ENCODE measurements at places on chromosomes 4 and X.

- no peak for DNase-seq
Observed at GRCh38 chr4:151967074-151967473, 206.3 kb upstream of the GATB start.

DNA sequence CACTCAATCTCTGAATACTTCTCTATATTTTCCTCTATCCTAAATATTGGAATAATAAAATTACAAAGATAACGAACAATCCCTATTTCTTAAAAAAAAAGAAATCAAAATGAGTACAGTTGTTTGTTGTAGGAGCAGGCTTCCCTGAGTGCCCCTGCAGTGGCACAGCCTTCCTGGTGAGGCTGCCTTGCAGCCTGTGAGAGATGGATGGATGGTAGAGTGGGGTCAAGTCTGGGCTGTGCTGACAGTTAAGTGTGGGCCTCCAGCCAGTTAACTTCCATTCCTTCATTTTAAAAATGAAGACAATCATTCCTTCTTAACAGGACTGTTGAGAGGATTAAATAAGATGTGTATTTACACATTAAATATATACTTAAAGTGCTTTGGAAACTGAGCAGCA is 136.9 kb downstream of the MGST2 start:
- DNase-seq: no peak

- no peak for DNase-seq
Observed at GRCh38 chrX:113470166-113470565, 629.5 kb upstream of the AMOT start.

- no peak for DNase-seq
Observed at GRCh38 chr4:66294638-66295037, 624.3 kb upstream of the EPHA5 start.

DNA sequence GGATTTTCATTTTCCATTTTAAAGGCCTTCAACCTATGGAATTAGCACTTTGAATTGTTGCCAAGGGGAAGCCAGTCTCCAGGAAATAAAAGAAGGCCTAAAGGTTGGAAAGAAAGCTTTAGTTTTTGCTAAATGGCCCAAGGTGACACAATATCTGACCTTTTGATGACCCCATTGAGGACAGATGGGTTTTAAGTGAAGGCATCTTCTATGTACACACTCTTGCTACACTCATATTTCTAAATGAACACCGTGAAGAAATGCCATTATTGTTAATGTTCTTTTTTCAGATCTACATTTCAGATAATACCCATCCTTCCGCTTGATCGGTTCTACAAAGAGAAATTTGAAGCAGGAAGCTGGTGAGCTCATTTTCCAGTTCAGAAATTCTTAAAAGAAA is 162.8 kb upstream of the POU3F4 start:
- DNase-seq: no peak

- DNase-seq: no peak
Observed at GRCh38 chr4:105154576-105154975, 7.9 kb downstream of the TET2 start.

- no peak for DNase-seq
Observed at GRCh38 chrX:34275699-34276098, 143.6 kb upstream of the FAM47A start.

DNA sequence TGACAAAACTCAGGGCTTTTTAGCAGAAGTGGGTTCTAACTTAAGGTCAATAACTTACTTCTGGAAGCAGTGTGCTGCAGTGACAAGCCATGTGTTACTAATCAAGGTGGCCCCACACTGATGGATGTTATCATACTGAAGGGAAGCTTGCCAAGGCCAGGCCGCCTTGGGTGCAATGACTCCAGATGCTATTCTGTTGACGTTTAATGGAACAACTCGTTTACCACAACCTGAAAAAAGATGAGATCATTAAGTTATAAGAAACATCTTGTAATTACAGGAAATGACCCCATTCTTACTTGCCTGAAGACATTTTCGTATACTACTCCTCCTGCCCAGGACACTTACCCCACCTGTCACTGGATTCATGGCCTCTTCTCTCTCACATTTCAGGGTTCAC is 38.9 kb upstream of the TMPRSS11D start:
- DNase-seq: no peak

GRCh38 chrX:153487590-153488071 is 7.1 kb upstream of the BGN start:
- DNase-seq: no peak

DNA sequence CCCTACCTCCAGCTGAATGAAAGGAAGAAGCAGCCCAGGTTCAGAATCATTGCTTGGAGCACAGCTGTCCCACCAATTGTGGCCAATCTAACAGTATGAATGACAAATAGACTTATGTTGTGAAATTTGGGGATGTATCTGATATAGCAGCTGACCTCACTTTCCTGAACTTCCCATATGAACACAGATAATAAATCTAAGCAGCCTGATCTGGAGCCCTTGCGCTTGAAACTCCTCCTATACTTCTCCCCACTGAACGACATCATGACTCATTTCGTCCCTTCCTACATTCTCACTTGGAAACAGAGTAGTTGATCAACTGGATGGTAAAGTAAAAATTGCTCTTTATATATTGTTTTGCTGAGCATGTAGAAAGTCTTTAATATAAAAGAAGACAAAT is 24.2 kb upstream of the AMELX start:
- DNase-seq: no peak

GRCh38 chr4:109589605-109590004 is 29.6 kb downstream of the MCUB start:
- no peak for DNase-seq

DNA sequence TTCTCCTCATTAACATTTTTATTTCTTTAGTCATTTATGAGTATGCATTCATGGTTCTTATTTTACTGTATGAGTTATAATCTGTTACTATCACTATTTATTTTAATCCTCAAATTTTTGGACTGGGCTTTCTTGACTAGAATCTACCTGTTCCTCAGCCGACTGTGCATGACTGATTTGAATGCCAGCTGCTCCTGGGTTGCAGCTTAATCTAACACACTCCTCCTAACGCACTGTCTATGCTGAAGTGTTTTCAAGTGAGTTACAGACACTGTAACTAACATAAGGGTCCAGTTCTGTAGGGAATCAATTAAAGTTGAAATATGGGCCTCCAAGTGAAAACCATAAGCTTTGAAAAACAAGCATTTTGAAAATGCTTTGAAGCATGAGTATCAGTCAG is 137.4 kb upstream of the ARSJ start:
- DNase-seq: no peak

- no peak for DNase-seq
Observed at GRCh38 chr4:177403746-177404145, 38.5 kb downstream of the AGA start.

DNA sequence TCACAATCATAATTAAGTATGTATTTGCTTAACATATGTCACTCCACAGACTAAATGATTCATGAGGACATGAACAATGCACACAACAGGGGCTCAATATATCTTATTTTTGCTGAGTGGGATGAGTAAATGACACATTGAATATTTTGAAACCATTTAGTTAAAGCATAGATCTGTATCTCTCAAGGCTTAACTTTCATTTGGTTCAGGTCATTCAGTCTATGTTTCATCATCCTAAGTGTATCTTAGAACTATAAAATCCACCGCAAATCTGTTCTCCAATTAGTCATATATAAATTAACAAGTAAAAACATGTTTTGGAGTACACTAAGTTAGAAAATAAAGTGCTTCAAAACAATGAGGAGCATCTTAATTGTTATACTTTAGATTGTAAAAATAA is 45.8 kb downstream of the AREG start:
- DNase-seq: no peak

GRCh38 chrX:110391086-110391485 is 32.4 kb downstream of the RTL9 start:
- DNase-seq: no peak

DNA sequence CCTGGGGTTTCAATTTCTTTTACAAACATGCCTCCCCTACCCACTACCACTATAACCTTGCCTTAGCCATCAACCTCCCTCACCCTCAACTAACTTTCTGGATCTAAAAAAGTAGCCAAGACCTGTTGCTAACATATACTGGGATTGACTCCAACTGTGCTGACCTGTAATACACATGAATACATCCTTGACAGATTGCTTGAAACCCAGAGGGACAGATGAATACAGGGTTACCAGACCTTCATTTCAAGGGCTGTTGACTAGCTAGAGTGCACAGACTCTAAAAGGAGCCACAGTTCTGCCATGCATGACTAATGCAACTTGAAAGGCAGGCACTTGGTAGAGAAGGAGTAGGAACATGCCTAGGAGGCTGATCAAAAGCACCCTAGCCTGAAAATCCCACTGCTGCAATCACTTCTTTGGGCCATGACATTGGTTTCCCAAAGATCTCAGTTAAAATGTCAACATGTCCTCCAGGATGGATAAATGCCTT is 121.0 kb downstream of the PCDH19 start:
- DNase-seq: no peak

GRCh38 chr4:168654848-168655174 is 158.0 kb downstream of the PALLD start:
- DNase-seq: no peak

- DNase-seq: no peak
Observed at GRCh38 chr4:15151033-15151432, 148.8 kb downstream of the CPEB2 start.

DNA sequence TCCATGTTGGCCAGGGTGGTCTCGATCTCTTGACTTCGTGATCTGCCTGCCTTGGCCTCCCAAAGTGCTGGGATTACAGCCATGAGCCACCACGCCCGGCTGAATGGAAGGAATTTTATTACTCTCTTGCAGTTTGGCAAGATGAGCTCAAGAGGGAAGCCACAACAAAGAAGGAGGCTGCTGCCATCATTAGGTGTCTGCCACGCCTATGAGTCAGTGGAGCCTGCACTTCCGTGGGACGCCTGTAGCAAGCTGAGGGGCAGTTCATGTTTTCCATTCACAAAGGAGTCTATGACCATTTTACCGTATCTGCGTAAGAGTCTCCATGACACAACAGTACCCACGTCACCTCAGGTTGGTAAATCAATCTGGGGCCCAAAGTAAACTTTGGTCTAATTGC is 51.2 kb upstream of the CHRNA9 start:
- peak; percentile 73 for DNase-seq

DNA sequence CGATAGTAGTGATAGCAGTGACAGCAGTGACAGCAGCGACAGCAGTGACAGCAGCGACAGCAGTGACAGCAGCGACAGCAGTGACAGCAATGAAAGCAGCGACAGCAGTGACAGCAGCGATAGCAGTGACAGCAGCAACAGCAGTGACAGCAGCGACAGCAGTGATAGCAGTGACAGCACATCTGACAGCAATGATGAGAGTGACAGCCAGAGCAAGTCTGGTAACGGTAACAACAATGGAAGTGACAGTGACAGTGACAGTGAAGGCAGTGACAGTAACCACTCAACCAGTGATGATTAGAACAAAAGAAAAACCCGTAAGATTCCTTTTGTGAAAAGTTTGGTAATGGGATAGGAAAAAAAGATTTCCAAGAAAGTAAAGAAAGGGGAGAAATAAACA is 7.9 kb downstream of the DSPP start:
- DNase-seq: no peak

- DNase-seq: no peak
Observed at GRCh38 chrX:74291577-74291963, 12.4 kb upstream of the ZCCHC13 start.

GRCh38 chr4:76732246-76732645 is 165.7 kb downstream of the SOWAHB start:
- DNase-seq: no peak

GRCh38 chr4:138598226-138598625 is 356.1 kb upstream of the SLC7A11 start:
- DNase-seq: no peak

DNA sequence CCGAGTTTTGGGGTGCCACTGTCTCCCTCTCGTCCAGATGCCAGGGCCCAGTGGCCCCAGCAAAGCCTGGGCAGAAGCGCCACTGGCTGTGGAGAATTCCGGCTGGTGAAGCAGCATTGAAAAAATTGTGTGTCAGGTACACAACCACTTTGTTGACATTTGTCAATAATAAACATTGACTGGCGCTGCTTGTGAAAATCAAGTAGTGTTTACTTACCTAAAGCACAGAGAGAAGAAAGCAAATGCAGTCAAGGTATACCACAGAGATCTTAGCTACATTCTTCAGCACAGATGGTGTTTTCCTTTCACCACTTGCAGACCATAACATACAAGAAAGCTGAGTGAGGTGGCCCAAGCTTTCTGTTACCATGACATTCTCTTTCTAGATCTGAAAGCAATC is 14.5 kb upstream of the SLC7A11 start:
- DNase-seq: no peak

DNA sequence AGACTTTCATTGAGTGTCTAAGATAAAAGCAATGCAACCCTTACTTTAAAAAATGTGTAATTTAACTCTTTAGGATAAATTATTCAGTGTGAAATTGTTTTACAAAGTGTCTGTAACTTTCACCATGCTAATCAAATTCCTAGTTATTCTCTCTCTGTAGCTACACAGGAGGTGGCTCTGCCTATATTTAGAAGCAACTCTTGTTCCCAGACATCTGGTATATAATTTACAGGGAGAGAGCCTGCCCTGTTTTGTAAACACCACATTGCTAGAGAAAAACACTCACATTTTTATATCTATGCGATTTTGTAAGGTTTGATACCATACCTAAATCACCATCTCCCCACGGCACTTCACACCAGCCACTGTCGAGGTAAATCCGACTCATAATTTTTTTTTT is 35.5 kb upstream of the SPATA4 start:
- no peak for DNase-seq

DNA sequence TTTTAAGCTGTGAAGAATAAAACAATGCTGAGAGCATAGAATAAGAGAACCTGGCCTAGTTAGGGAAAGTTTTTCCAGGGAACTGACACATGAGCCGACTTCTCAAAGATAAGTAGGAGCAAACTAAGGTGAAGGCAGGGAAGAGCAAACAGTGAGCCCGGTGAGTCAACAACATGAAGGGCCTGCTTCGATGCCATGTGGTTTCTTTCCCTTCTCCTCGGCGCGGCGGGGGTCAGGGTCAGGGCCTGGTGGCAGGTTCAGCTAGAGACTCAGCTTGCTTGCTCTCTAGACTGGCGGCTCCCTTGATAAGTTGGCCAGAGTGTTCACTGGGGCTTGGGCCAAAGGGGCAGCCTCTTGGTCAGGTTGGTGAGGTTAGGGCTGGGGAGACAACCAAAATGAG is 81.1 kb downstream of the DLG3 start:
- no peak for DNase-seq

DNA sequence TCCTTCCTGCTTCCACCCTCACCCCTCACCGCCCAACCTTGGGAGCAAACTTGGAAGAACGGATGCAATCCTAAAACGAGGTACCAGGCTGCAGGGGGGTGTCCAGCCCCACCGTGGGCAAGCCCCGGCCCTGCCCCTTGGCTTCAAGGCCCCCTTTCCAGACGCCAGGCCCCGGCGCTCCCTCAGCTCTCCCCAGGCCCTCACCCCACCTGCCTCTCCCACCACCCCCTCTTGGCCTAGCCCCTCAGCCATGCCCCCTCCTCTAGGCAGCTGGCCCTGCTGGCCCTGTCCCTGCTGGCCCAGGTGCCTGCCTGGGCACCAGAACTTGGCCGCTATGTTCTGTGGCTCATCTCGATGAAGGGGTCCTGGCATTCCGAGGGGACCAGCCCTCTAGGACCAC is 33.8 kb downstream of the LRPAP1 start:
- no peak for DNase-seq

GRCh38 chrX:9108054-9108453 is 74.1 kb upstream of the FAM9B start:
- DNase-seq: no peak
